Activated effector memory CD4-positive, alpha-beta T cell treated with Interleukin-2 at 50 U/mL for 16 hours (primary cell): ENCODE measurements at places on chromosomes 7 and 10.

DNA sequence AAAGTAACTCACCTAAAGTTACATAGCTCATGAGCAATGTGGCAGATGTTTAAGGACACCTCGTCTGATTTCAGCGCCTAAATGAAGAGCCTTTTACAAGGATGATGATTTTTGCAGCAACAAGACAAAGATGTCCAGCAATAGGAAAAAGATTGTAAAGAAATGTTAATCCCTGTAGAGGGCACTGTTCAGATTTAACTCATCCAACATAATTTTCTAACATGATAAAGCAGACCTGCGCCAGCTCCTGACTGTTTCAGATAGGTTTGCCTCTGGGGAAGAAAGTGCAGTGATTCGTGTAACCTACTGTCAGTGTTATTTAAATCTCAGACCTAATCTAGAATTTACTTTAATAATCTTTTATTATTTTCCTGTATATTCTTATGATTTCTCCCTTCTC is 595.2 kb downstream of the AUTS2 start:
- no peak for DNase-seq

GRCh38 chr7:153190452-153190851 is 430.9 kb downstream of the ACTR3B start:
- DNase-seq, result no peak

DNA sequence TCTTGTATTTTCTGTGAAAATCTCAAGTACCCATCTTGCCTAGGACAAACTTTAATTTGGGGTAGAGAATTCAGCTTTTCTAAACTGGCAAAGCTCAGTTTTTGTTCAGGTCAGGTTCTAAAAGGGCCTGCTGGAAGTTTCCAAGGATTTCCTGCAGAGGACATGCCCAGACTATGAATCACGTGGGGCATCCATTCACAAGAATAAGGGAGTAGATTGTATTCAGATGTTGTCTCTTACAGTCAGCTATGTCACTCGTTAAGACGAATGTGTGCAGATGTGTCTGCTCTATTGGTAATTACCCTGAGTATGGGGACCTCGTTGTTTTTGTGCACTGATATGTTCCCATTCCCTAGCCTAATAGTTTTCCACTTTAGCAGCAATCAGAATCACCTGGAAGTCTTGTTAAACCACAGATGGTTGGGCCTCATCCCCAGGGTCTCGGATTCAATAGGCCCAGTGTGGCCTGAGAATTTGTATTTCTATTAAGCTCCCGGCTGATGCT is 81.0 kb upstream of the ITPRID1 start:
- no peak for DNase-seq

GRCh38 chr7:39091145-39091544 is 113.4 kb downstream of the POU6F2 start:
- DNase-seq, result no peak

GRCh38 chr10:124903111-124903510 is 38.8 kb upstream of the ZRANB1 start:
- no peak for DNase-seq

DNA sequence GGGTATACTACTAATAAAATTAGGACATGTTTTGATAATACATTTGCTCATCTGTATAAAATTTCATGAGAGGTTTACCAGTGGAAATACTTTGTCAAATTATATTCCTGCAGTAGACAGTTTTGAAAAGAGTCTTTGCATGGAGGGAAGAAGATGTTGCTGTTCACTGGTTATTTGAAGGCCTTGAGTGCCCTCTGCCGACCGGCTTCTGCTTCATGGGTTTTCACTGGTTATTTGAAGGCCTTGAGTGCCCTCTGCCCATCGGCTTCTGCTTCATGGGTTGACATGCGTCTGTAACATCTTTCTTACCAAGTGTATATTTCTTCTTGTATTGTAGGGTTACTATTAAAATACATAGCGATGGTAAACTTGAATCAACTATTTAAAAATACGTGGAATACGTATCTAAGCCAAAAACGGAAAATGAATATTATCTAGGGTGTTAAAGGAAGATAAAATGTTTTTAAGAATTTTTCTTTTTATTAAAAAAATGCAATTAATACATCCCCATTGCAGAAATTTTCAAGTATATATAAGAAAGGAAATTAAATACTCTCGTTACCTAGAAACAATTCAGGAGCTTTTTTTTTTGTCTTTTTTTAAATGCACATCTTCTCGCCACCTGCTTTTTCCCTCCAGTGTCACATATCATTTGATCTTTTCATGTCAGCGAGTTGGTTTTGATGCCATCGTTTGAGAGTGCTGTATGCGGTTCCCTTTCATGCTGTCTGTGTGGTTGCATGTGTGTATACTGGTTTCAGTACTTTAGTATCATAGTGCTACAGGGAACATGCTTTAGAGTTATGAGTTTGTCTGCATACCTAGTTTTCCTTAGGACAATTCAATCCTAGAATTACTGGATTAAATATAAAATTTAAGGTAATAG is 73.4 kb downstream of the SHH start:
- peak; percentile 40 for DNase-seq

GRCh38 chr10:29322918-29323317 is 34.0 kb downstream of the LYZL1 start:
- DNase-seq, result no peak

DNA sequence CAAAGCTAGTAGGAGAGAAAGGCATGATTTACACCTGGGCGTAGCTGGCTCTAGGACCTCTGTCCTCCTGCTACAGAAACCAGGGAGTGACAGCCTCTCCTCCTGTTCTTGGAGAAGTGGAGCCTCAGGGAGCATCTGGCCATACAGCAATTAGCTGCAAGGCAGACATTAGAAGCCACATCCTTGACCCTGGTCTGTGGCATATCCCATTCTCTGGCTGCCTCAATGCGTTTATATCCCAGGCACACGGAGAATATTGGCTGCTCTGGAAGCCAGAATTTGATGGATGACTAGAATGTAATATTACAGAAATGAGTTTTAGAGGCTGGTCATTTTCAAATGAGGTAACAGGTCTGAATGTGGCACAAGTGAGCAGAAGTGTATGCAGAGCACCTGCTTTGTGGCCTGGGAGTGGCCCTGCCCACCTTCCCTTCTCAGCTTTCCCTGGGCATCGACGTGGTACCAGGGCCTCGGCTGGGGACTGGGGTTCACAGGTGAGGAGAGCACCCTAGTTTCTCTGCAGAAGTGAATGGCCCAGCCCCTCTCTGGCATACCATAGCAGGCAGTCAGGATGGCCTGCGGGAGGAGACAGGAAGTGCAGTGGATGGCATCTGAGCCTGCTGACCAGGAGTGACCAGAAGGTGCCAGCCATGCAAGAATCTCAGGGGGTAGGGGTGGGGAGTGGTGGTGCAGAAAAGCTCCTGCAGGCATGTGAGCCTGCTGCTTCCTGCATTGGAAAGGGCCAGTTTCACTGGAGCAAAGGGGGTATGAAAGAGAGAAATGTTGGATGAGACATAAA is 367.2 kb upstream of the ZNF32 start:
- no peak for DNase-seq

- DNase-seq, result no peak
These were observed 98.5 kb downstream of the WDR11 start for GRCh38 chr10:120949609-120950031.

DNA sequence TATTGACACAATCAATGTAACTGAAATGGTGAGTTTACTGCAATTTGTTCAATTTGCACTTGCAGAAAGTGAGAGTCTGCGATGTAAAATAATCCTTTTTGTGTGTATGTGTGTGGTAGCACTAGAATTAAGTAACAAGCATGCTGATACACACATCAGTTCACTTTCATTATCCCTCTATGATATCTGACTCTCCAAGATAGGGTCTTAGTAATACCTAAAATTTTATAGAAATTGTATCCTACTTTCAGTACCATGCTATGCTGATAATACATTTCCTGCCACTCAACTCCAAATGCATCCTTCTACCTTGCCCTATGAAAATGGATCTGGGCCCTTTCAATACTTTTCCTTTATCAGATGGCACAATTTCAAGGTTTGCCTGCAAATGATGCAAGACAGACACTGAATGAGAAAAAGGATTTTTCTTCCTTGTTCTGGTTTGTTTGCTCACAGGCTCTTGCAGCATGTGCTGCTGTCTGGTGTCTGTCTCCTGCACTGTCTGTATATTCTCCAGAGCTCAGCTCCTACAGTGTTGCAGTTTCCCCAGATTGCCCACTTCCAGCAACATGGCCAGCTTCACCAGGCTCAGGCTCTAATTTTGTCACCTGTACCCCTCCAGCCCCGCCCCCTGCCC is 297.9 kb upstream of the HGF start:
- DNase-seq, result no peak

- DNase-seq, result no peak
These were observed 73.3 kb downstream of the MCU start for GRCh38 chr10:72765051-72765745.

DNA sequence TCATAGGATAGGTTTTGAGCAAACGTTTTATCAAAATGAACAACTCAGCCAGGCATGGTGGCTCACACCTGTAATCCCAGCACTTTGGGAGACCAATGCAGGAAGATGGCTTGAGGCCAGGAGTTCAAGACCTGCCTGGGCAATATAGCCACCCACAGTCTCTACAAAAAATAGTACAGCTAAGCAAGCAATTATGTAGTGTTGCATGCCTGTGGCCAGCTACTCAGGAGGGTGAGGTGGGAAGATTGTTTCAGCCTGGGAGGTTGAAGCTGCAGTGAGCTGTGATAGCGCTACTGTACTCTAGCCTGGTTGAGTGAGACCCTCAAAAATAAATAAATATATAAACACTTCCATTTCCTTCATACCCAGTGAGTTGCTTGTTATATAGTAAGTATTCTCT is 67.1 kb downstream of the LSMEM1 start:
- DNase-seq, result no peak

GRCh38 chr7:150992833-150993302 is 2.1 kb downstream of the NOS3 start:
- DNase-seq, result no peak

- DNase-seq, result no peak
These were observed 23.9 kb downstream of the KIN start for GRCh38 chr10:7763929-7764328.
